ENCODE measurements at places on chromosomes 6 and 20.

GRCh38 chr20:33463332-33464101 lies 20.0 kb upstream of the SNTA1 start:
- DNase-seq = no peak

- DNase-seq = no peak
Measured at GRCh38 chr6:168837254-168838036, 396.5 kb downstream of the SMOC2 start.

DNA sequence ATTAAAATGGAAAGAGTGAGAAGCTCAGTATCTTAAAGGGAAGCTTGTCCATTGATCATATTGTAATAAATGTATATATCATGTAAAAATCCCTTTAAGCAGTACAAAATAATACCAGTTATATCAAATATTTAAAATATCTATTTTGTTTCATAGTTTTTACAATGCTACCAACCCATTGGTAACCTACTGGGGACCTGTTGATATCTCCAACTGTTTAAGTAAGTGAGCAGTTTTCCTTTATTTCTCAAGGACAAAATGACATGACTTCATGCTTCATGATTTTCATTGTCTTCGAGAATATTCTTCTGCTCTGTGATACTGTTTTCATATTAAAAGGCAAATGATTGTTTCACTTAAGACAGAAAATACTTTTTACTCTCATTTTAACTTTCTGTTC lies 100.0 kb downstream of the ADGRG6 start:
- DNase-seq = no peak

GRCh38 chr20:31551163-31552081 lies 37.2 kb downstream of the HM13 start:
- DNase-seq = no peak

DNA sequence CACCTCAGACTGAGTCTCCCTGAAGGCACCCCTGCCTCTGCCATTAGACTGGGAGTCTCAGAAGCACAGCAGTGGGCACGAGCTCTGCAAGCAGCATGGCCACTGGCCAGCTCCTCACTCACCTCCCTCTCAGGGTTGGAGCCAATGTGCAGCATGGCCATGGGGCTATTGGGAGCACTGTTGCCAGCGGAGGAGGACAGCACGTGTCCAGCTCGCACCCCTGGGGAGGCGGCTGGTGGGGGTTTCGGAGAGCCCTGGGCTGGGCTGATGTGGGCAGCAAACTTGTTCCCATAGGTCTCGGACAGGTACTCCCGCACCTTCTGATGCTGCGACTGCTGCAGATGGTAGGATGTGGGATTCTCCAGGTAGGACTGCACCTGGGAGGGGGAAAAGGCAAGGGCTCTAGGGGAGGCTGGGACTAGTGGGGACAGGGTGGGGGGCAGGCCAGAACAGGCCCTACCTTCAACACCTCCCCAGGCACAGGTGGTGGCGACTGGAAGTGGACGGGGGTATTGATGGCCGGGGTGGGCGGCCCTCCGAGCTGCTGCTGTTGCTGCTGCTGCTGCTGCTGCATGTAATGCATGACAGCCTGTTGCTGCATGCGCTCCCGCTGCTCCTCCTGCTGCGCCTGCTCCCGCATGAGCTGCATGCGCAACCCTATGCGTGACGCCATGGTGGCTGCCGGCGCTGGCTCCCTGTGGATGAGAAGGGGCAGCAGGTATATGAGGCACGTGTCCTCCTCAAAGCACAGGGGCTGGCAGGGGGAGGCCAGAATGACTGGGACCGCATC lies 44.7 kb downstream of the TFEB start:
- DNase-seq = no peak

- DNase-seq = no peak
Measured at GRCh38 chr6:99761711-99762110, 155.1 kb downstream of the PRDM13 start.

DNA sequence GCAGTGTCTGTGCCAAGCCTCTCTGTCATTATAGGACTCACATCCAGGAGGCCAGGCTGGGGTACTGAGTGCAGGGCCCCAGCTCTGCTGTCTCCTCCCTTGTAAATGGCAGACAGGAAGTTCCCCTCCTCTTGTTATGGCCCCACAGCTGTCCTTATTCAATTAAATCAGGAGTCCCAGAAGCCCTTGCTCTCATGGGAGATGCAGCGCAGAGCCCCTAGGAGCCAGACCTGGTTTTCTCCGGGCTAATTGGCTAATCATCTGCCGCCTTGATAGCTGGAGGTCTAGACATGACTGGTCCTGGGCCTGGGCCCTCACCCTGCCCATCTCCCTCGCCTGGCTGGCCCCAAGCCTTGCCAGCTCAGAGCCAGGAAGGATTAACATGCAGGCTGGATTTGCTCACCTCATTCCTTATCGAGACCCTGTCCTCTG lies 172.0 kb downstream of the VEGFA start:
- DNase-seq = no peak

DNA sequence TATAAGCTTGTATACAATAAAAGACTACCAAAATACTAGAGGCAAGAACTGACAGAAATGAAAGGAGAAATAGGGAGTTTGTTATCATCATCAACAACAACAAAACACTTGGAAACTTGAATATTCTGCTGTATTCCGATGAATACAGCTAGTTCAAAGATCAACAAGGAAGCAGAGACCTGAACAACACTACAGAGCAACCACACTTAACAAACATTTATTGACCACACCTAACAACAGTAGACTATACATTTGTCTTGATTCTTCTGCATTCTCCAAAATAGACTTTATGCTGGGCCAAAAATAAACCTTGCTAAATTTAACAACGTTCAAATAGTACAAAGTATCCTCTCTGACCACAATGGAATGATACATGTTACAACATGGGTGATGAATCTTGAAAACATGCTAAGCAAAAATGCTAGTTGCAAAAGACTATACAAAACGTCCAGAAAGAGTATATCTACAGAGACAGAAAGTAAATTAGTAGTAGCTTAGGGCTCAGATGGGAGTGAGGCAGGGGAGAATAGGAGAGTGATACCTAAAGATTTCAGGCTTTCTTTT lies 39.1 kb upstream of the PAK5 start:
- DNase-seq = no peak
